ENCODE measurements at places on chromosomes 13 and 19.

DNA sequence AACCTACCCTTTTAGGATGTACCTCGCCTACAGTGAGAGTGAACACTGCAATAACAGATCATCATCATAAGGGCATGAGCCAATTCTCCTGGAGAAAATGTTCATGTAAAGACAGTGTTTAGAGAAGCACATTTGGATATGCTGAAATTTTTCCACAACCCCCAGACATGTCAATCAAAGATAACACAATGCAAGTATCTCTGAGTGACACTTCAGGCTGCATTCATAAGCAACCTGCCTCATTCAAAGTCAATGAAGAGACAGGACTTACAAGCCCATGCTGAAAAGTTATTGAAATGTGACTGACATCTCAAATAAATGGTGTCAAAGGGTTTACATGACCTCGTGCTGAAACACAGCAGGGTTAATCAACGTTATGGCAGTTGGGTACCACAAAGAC is 102.0 kb downstream of the PCDH9 start:
- DNase-seq = no peak

DNA sequence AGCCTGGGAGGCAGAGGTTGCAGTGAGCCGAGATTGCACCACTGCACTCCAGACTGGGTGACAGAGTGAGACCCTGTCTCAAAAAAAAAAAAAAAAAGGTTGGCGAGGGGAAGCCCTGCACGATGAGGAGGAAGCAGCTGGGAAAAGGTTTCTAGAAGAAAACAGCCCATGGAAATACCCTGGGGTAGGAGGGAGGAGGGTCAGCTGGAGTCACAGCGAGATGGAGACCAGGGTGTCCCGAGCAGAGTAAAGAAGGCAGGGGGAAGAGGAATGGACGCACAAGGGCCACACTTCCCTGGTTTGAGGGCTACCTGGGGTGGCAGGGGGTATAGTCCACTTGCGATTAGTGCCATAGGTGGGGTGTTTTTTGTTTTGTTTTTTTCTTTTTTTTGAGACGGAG is 6.4 kb downstream of the KANK3 start:
- DNase-seq = no peak

- no peak for DNase-seq
Measured at GRCh38 chr19:29378543-29379080, 147.2 kb upstream of the VSTM2B start.

- no peak for DNase-seq
Measured at GRCh38 chr19:31545777-31546176, 196.5 kb upstream of the TSHZ3 start.

GRCh38 chr19:42250666-42251531 is 4.0 kb downstream of the ERF start:
- DNase-seq = no peak

GRCh38 chr19:33288666-33289065 is 13.7 kb downstream of the CEBPA start:
- no peak for DNase-seq

GRCh38 chr19:2288338-2288817 is 6.4 kb upstream of the PEAK3 start:
- no peak for DNase-seq

- no peak for DNase-seq
Measured at GRCh38 chr19:21269813-21270212, 59.4 kb downstream of the ZNF708 start.

GRCh38 chr13:88217883-88218282 is 546.7 kb downstream of the SLITRK5 start:
- no peak for DNase-seq

DNA sequence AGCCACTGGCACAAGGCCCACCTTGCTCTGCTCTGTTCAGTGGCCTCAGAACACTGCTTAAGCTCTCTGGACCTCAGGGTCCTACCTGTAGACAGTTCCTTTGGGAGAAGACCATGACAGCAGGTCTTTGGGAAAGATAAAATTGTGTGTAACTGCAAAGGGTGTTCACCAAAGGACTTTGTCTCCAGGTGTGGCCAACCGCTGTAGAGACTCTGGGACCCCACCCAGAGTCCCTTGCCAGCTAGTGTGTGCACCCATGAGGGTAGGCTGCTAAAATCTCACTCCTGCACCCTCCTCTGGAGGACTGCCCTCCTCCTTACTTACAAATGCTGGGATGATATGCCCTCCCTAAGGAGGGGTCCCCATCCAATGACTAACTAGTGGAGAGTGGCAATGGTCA is 211.2 kb downstream of the TSHZ3 start:
- no peak for DNase-seq

DNA sequence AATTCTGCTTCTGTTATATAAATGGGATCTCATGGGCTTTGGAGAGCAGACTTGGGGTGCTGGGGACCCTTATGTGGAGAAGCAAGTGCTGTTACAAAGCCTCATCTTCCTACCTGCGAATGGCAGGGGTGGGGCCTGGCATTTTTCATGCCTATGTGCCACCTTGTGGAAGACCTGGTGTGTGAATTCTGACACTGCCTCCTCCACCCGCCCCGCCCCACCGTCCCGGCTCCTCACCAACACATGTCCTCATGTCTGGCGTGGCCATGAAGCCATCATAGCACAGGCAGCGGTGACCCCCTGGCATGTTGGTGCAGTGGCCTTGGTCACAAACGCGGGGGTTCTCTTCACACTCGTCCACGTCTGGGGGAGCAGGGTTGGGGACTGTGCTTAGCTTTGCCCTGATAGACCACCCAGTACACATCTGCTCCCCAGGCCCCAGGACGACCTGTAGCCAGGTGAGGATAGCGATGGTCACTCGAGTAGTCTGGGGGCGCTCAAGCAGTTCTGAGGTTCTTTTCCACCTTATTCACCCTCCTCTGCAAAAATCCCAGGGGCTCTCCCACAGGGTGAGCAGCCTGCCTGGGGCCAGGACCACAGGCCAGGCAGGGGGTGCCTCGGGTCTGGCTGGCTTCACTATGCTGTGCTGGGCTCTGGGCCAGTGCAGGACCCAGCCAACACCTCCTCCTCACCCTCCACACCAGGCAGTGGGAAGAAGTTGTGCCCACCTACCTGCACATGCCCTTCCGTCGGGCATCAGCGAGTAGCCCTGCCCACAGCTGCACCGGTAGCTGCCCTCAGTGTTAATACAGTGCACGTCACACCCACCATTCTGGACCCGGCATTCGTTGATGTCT is 32.7 kb downstream of the FBN3 start:
- no peak for DNase-seq

- no peak for DNase-seq
Measured at GRCh38 chr13:20221772-20222171, 10.3 kb downstream of the GJB6 start.

- no peak for DNase-seq
Measured at GRCh38 chr19:2659856-2660432, 42.5 kb downstream of the GNG7 start.

DNA sequence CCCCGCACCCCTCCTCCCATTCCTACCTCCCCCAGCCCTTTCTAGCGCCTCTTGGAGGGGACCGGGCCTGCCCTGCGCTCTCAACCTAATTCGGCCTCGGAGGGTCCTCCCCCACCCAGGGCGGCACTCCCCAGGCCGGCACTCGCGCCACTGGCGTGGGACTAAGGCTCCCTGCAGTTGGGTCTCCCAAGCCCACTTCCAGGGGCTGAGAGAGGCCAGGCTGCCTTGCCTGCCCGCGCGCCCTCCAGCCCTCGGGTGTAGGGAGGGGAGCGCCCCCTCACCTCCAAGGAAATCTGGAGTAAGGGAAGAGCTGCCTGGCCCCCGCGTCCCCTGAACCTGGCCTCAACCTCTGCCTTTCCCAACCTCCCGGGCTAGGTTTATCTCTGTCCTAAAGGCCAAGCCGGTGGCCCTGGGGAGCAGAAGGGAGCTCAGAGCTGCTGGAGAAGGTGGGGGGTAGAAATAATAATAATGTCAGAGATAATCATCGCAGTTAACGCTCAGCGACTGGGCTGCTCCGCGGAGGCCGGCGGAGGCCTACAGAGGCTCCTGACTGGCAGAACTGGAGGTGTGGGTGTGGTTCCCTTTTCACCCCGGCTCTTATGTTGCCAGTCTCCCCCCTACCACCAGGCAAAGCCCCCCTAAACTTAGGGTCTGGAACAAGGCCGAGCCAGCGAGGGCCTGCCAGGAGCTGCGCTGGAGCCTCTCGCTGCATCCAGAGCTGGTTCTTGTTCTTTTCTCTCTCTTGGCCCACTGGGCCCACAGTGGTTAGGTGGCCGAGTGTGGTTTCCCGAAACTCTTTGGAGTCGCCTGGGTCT is 9.6 kb downstream of the ZIC2 start:
- no peak for DNase-seq

GRCh38 chr13:93289842-93290241 is 63.2 kb downstream of the GPC6 start:
- DNase-seq = no peak

- no peak for DNase-seq
Measured at GRCh38 chr19:19487077-19487949, 28.0 kb downstream of the TSSK6 start.

DNA sequence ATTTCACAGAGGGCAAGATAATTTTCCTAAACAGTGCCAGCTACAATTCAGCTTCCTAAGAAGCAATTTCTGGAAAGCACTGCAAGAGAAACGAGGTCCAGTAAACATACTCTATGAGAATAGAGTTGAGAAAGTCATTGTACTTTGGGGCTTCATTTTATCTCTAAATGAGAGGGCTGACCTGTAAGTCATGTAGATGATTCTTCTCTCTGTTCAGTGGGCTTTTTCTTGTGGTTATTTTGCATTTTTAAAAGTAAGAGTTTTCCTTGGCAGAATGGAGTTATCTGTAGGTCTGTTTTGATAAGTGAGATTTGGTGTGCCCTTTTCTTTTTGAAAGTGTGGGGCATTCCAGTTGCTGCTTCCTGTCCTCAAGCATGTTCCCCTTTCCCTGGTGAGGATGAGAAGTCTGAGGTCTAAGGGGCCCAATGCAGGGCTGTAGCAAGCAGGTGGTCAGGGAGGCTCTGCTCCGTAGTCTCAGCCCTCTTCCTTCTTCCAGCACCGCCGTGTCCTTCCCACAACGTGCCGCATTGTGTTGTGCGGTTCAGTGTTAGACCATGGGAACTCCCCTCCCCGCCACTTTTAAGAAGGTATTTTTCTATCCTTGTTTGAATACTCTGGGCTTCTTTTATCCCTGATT is 86.3 kb downstream of the ARHGEF7 start:
- no peak for DNase-seq

GRCh38 chr13:71634602-71635443 is 232.2 kb downstream of the DACH1 start:
- DNase-seq = no peak

DNA sequence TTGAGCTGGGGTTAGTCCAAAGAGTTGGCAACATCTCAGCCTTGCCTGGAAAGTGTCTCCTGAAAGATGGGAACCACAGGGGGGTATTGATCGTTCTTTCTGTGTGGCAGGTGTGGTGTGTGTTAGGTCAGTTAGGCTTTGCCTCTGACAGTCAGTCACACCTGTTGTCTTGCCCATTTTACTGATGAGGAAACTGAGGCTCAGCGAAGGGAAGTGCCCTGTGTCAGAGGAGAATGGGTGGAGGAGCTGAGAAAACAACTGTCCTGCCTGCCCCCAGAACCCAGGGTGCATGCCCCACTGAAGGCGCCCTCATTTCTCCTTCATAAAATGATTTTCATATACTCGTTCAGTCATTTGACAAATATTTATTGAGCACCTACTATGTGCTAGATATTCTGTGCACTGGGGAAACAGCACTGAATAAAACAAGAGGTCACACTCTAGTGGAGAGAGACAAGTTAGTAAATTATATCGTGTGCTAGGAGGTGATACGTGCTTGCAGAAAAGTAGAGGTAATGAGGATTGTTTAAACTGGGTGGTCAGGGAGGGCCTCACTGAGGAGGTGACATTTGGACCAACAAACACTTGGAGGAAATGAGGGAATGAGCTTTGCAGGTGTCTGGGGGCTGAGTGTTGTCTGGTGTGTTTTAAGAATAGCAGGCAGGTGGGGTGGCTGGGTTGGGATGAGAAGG is 1.6 kb downstream of the FXYD5 start:
- DNase-seq = no peak

DNA sequence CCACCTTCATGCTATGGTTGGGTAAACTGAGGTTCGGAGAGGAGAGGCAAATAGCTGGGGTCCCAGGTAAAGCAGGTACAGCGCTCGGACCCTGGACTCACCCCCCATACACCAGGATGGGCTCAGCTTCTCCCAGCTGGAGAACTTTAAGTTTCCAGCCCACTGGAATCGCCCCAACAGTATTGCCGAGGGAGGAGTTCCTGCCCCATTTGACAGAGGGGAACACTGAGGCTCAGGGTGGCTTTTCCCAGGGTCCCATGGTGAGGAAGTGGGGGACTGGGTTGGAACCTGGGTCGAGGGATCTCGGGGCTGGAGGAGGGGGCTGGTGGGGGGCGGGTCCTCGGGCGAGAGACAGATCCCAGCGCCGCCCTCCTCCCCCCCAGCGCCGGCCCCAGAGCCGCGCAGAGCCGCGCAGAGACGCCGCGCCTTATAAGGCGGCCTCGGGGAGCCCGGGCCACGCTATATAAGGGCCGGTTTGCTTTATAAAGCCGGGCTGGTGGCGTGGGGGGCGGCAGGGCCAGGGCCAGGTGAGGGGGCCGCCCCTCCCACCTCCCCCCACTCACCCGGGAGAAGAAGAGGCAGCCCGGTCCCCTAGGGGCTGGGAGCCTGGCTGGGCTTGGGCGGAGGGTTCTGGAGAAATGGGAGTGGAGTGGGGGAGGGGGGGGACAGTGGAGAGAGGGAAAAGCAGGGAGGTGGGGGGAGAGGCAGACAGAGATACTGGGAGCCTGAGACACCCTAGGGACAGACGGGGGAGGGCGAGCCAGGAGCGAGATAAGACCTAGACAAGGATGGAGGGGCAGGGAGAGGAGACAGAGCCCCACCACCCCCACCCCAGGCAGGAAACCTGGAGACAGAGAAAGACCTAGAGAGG is 1.1 kb downstream of the CNN1 start:
- DNase-seq = no peak

- DNase-seq = no peak
Measured at GRCh38 chr13:99404005-99404755, 97.0 kb upstream of the GPR183 start.

GRCh38 chr13:109990296-109990695 is 203.9 kb upstream of the IRS2 start:
- DNase-seq = no peak

GRCh38 chr13:83732755-83733154 is 149.5 kb downstream of the SLITRK1 start:
- no peak for DNase-seq

- DNase-seq = no peak
Measured at GRCh38 chr19:14510311-14511228, 7.6 kb downstream of the DNAJB1 start.

- no peak for DNase-seq
Measured at GRCh38 chr19:10643968-10644259, 10.2 kb upstream of the ILF3 start.

GRCh38 chr13:45228002-45228401 is 27.2 kb upstream of the KCTD4 start:
- DNase-seq = no peak

- no peak for DNase-seq
Measured at GRCh38 chr13:77696006-77696878, 1.2 kb upstream of the SLAIN1 start.

GRCh38 chr13:91278888-91279287 is 68.6 kb upstream of the MIR17HG start:
- no peak for DNase-seq

GRCh38 chr13:40440990-40441820 is 225.2 kb downstream of the FOXO1 start:
- no peak for DNase-seq

Measured in stimulated activated CD8-positive, alpha-beta memory T cell treated with anti-CD3 and anti-CD28 coated beads, Interleukin-15, amount 100 ng/mL, for 1 hour (primary cell).